ENCODE measurements at places on chromosomes 2 and 18.

DNA sequence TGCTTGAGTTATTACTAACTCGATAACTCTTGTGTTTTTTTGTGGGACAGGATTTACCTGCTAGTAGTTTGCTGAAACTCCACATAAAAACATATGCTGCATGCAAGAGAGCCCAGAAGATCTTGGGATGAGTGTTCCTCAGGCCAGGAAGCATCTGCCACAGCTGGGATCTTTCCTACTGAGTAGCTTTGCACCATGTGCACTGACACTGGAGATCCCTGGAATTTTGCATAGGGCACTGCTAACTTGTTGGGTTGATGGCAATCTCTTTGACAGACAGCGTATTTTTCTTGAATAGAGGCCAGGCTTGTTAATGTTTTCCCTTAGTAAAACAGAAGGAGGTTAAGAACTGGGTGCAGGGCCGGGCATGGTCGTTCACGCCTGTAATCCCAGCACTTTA lies 808 bp upstream of the SERPINB11 start:
- no peak for DNase-seq

- no peak for DNase-seq
These were observed 351.0 kb downstream of the PIK3C3 start for GRCh38 chr18:42305869-42306593.

DNA sequence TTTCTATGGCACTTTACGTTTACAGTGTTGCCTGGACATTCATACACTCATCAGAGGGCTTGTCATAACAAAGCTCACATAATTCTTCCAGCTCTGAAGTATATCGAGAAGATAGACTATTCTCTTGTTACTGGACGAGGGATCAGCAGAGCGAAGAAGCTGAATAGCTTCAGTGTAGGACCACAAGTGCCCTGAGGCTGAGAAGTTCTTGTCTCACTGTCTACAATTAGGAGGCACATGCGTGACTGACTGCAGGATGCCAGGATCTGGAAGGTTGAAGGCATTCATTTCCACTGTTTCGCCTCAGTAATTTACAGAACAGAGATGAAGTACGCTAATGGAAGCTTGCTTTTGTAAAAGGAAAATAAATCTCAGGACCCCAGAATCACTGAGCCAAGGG lies 9.6 kb downstream of the SH3YL1 start:
- peak; percentile 35 for DNase-seq

- DNase-seq: no peak
These were observed 71.2 kb downstream of the MAP4K4 start for GRCh38 chr2:101768556-101769220.

- no peak for DNase-seq
These were observed 38.2 kb downstream of the CELF4 start for GRCh38 chr18:37527395-37527794.

- no peak for DNase-seq
These were observed 985.5 kb upstream of the POU3F3 start for GRCh38 chr2:103868396-103868795.

- no peak for DNase-seq
These were observed 41.5 kb upstream of the DSC1 start for GRCh38 chr18:31204166-31204565.

GRCh38 chr2:8477552-8478470 lies 204.0 kb upstream of the ID2 start:
- DNase-seq: no peak

- no peak for DNase-seq
These were observed 282.9 kb downstream of the DYSF start for GRCh38 chr2:71736091-71736861.

DNA sequence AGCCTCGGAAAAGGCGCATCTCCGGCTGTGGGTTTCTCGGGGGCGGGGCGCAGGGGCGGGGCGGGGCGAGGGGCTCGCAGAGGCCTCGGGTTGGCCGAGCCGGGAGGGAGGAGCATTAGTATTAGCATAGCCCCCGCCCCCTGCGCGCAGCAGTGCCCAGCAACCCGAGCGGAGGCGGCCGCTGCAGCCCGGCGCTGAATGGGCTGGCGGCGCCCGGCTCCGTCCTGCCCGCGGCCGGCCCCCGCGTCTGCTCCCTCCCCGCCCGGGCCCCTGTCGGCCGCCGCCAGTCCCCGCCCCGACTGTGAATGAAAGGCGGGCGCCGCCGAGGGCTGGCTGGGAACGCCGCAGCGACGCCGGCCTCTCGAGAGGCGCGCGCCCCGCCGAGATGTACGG lies at the start of gene EFR3B:
TSS of gene EFR3B (plus strand) at position 149 of the 393 bp plus-strand sequence. CDS start at position 386, 237 bp downstream.
- peak; percentile 97 for DNase-seq

DNA sequence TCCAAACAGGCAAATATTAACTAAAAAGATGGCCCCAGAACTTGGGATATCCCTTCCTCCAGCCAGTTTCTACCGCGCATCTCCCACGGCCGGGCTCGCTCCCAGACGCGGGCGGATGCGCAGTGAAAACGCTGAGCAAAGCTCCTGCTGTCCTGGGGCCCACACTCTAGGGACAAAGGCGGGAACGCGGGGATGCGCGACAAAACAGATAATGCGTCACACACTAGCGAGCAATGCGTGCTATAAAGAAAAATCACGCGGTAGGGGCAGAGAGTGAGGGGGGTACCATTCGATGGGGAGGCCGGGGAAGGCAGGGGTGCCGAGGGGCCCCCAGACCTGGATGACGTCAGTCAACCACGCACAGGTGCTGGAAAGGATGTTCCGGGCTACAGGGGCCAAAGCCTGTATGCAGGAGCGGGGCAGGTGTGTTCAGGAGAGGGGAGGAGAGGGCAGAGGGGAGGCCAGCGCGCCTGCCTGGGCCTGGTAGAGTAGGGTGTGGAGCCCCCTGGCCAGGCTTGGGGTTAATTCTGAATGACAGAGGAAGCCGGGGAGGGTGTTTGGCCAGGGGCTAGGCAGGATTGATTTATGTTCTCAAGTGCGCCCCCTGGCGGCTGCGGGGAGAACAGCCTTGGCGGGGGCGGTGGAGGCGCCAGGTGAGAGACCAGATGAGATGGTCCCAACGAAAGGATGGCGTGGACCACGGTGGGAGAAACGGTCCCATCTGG lies 14.9 kb upstream of the ITM2C start:
- no peak for DNase-seq

DNA sequence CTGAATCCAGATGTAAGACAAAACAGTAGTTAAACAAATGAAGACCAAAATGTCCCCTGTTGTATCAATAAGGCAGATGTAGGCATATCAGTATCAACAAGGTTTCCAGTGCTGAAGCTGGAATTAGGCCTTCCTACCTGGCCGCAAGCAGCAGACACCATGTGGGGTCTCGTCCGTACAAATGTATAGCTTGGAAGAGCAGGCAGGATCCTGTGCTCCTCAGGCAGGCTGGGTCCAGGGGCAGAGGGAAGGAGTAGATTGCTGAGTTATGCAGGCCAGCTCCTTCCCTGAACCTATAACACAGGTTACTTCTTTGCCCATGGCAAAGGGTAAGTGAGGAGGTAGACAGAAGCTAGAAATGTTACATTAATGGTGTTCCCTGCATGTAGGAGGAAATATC lies 23.5 kb downstream of the NTSR2 start:
- no peak for DNase-seq

DNA sequence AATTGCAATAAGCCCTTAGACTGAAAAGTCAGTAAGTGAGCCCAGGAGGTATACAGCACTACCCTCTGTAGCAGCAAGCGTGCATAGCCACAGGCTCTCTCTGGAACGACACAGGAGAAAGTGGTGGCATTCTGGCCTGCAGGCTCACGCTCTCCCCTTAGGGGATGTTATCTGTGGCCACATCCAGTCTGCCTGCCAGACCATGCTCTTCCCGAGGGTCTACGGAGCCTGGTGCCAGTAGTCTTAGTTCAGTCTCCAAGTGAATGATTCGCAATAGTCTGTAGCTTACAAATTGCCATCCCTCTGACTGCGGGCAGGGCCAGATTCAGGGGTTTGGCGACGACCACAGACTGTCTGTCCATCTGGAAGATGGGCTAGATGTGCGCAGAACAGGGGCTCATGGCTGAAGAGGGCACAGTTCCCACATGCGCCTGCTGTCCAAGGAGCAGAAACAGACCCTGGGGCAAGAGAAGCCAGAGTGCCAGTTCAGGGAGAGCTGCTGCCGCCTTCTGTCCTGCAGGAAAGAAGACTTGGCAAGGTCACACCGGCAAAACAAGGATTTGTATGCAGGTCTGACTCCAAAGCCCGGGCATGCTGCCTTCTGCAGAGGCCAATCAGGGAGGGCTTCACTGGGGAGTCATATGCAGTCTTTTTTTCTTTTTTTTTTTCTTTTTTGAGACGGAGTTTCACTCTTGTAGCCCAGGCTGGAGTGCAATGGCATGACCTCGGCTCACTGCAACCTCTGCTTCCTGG lies 3.5 kb upstream of the KLF11 start:
- no peak for DNase-seq

DNA sequence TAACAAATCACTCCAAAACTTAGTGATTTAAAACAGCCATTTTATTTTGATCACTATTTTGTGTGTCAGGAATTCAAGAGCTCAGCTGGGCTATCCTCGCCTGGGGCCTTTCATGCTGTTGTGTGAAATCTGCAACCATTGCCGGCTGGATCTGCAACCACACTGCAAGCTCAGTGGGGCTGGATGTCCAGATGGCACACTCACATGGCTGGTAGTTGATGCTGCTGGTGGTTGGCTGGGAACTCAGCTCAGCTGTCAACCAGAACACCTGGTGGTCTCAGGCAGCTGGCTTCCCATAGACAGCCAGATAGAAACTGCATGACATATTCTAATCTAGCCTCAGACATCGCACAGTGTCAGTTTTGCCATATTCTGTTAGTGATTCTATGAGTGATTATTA lies 30.6 kb upstream of the AP1S3 start:
- DNase-seq: no peak

GRCh38 chr2:176891105-176891504 lies 321.5 kb upstream of the HNRNPA3 start:
- no peak for DNase-seq

DNA sequence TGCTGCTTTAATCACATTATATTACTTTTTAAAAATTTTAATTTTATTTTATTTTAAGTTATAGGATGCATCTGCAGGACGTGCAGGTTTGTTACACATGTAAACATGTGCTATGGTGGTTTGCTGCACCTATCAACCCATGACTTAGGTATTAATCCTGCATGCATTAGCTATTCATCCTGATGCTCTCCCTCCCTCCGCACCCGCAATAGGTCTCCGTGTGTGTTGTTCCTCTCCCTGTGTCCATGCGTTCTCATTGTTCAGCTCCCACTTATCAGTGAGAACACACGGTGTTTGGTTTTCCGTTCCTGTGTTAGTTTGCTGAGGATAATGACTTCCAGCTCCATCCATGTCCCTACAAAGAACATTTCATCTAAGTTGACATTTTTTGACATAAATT lies 283.2 kb downstream of the CYRIA start:
- DNase-seq: no peak

GRCh38 chr2:28423856-28424605 lies 31.4 kb downstream of the FOSL2 start:
- no peak for DNase-seq

- DNase-seq: no peak
These were observed 79.5 kb upstream of the OTOF start for GRCh38 chr2:26557244-26557925.

GRCh38 chr18:36527740-36528455 lies 230.4 kb downstream of the FHOD3 start:
- DNase-seq: no peak

DNA sequence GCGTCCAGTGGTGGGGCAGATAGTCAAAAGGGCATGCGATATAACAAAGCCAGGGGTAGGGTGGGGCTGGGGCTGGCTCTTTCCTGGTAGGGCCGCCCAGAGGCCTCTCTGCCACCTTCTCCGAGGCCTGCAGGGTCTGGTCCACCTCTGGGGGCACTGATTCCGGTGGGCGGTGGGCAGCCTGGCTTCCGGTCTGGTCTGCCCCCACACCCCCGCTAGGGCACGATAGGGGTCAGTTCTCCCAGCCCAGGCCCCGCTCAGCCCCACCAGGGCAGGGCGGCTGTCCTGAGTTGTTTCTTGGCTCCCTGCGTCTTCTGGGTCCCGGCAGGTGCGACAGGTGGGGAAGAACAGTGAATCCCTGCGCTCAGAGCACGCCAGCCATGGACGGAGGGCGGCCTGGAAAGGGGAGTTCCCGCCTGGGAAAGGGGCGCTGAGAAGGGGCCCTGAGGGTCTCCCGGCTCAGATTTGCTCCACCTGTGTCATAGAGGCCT lies 707 bp upstream of the ERFE start:
- peak; percentile 58 for DNase-seq

GRCh38 chr18:56001576-56001975 lies 413.6 kb upstream of the TCF4 start:
- no peak for DNase-seq

DNA sequence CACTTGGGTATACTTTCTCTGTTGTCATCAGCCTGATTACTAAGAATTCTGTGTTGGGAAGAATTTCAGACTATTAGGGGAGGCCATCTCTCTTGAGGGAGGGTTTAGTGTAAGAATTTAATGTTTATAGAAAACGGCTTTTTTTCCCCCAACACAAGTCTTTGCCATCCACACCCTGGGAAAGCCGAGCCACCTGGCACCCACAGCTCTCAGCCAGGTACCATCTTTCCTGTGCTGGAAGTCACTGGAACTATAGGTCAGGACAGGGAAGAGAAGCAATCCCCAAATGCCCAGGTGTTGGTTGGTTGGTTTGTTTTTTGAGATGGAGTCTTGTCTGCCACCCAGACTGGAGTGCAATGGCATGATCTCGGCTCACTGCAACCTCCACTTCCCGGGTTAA lies 155.1 kb downstream of the SMAD7 start:
- no peak for DNase-seq

DNA sequence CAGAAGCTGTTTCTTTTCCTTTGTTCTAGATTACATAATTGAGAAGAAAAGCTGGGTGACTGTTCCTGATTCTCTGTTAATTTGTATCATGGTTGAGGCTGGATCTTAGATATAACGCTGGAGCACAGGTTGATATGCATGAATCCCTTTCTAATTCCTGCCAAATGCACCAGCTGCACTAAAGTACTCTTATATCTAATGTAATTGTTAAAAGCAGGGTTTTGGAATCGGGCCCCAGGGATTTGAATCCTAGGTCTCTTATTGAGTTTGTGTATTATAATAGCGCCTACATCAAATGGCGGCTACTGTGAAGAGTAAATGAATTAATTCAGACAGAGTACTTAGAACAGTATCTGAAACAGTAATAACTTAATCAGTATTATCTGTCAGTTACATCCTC lies 80.4 kb downstream of the MC4R start:
- peak; percentile 82 for DNase-seq
